ENCODE measurements at places on chromosomes 6 and 20.
A peak's percentile ranks its signal among the peaks of the same experiment; 100 is the strongest.

DNA sequence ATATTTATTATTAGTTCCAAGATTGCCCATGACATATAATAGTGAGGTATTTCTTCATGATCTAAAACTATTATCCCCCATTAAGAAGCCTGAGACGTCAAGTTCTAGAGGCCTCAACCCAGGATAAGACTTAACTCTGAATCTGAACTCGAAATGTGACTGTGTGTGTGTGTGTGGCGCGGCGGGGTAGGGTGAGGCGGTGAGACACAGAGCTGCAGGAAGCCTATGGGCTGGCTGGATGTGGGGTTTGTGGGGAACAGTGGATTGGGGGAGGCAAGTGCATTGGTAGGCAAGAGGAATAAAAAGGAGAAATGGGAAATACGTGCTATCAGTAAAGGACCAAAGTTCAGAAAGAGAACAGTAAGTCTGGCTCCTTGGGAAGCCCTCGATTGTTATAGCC lies 66.5 kb upstream of the RNF146 start:
- no peak for DNase-seq

DNA sequence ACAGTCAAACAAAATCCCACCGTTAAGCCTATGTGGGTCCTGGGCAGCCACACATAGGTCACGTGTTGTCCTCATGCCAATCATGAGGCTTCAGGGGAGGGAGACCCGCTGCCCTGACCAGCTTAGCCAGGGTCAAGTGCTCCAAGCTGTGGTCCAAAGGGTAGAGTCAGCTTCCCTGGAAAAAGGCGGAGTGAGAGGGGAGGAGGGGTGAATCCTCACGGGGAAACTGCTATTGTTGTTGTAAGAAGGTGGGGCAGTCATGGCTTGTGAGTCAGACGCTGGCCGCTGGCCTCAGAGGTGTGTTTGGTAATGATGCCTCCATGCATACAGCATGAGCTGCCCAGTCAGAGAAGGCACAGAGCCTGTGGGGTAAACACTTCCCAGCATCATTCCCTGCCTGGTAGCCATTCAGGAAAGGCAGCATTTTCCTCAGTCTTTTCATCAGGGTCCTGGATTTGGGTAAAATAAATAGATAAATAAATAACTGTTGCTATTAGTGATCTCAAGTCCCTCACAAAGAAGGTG lies 8.7 kb downstream of the CST3 start:
- no peak for DNase-seq

- DNase-seq = no peak
Observed at GRCh38 chr20:38075161-38075998, 41.8 kb downstream of the RPRD1B start.

GRCh38 chr20:35878113-35878625 lies 76.1 kb downstream of the SCAND1 start:
- no peak for DNase-seq

- peak; percentile 46 for DNase-seq
Observed at GRCh38 chr6:142857233-142857761, 87.7 kb downstream of the HIVEP2 start.

DNA sequence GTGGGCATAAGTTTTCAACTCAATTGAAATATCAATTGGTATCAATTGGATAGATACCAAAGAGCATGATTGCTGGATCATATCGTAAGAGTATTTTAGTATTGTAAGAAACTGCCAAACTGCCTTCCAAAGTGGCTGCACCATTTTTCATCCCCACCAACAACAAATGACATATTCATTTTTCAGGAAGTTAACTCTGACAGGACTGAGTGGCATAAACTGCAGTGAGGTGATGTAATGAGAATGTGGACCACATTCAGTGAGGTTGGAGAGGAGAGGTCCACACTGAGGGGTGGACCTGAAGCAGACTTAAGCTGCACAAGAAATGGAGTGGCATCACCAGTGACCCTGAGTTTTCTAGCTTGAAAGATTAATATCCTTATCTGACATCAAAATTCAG lies 11.6 kb upstream of the CALHM6 start:
- no peak for DNase-seq

DNA sequence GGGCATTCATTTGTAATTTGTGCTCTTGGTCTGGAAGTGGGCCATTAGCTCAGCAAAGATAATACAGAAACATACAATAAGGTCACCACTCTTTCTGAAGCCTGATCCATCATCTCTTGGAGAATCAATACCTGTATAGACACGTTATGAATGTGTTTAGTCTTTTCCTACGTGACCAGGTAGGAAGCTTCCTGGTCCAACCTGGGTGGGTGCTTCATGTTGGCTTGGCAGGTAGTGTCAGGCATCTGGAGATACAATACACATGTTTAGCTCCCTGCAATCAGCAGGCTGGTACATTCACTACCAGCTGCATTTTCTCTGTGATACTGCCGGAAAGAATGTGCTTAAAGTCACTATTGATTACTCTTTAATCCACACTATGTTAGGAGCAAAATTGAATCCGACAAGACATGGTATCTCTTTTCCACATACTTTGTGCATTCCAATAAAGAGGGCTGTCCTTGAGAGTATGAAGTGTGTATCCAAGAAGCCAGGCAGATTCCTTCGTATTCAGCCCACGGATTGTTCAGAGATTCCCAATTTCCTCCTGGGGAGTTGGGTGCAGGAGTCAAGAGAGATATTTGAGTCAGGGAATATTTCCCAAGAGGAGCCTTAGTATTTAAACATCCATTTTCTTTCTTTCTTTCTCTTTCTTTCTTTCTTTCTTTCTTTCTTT lies 49.9 kb upstream of the RANBP9 start:
- no peak for DNase-seq

DNA sequence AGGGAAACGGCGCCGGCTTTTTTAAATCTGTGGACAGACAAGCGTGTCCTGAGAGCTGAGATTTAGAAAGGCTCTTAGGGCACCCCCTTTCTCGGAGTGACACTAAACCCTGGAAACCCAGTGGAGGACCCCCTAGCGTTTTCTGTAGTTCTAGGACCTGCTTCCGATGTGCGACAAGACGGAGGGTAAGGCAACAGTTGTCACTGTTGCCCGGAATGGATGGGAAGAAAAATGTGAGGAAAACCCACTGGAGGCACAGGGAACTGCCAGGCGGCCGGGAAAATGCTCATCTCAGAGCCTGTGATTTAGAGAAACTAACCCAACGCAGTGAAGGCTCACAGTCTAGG lies 551 bp upstream of the ATP5F1E start:
- DNase-seq = no peak

DNA sequence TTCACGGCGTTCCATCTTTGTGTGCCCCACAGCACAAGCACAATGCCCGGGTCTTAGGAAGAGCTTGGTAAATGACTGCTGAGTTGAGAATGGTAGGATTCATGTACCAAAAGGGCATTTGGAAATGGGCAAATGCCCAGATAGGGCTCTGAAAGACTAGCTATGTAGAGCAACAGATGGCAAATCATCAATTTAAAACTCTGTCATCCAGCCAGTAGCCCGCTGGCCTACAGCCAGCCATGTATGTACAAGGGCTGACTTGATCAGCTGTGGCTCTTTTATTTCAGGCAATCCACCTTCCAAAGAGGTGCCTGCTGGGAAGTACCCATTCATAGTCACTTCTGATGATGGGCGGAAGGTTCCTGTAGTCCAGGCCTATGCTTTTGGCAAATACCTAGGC lies 35.1 kb downstream of the NT5E start:
- no peak for DNase-seq

GRCh38 chr6:109349419-109349987 lies 32.8 kb downstream of the CD164 start:
- no peak for DNase-seq

DNA sequence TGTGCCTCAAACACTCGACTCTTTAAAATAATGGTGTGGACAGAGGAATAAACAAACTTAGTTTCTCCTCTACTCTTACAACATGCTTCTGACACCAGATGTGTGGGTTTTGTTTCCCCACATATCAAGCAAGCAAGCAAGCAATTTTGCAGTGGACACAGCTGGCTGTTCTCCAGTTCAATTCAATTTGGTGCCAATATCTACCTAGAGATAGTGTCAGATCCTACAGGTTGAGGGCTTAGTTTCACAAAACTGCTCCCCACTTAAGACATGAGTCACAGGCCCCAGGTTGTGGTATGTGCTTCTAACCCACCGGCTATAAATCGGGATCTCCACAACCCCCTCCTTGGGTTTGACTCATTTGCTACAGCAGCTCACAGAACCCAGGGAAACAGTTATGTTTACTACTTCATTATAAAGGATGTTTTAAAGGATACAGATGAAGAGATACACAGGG lies 131.4 kb upstream of the TRAF3IP2 start:
- DNase-seq = no peak

- DNase-seq = no peak
Observed at GRCh38 chr6:138038142-138038870, 68.9 kb downstream of the PERP start.

GRCh38 chr6:89145091-89145955 lies 532 bp upstream of the PM20D2 start:
- peak; percentile 63 for DNase-seq

All from germinal center (tissue), 1 donor.